ENCODE measurements at places on chromosomes 3 and 15. TPM values are rescaled to one million over a fixed set of nuclear protein-coding genes. Genes with fewer than 3 reads are reported as not detected.

- DNase-seq, result no peak
Measured at GRCh38 chr3:46953234-46954010, 23.1 kb downstream of the CCDC12 start.

CHRNA7 gene
- 5.1 TPM for total RNA-seq

DNA sequence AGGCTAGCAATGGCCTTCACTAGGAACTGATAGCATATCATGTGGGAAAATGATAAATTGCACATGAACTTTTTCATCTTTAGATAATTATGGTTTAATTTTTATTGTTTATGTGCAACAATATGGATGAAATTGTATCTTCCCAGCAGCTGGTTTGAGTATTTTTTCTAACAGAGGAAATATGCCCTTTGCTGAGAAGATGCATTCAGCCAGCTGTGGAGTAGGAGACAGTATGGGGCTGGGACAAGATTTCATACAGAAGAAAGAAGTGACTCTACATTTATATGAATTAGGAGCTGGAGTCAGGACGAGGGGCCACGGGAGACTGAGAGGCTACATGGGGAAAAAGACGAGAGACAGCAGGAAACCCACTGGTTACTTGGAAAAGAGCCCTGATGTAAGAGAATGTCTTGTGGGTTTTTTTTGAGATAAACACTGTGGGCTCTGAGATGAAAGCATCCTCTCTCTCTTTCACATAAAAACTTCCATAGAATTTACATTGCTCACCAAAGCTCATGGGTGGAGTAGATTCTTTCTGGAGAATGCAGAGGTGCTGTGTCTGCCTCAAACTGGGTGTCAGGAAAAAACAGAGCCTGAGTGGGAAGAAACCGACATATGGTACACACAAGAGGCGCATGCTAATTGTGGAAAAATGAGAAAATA, 115.2 kb upstream of the PDZRN3 start:
- no peak for DNase-seq

- no peak for DNase-seq
Measured at GRCh38 chr3:12467746-12468145, 16.5 kb upstream of the TSEN2 start.

ARPP21 gene
- not detected for total RNA-seq

- DNase-seq, result no peak
Measured at GRCh38 chr3:145900056-145900829, 260.7 kb downstream of the PLOD2 start.

ALDH1A2 gene
- not detected for total RNA-seq

SORD gene
- total RNA-seq, result 55.0 TPM

DNA sequence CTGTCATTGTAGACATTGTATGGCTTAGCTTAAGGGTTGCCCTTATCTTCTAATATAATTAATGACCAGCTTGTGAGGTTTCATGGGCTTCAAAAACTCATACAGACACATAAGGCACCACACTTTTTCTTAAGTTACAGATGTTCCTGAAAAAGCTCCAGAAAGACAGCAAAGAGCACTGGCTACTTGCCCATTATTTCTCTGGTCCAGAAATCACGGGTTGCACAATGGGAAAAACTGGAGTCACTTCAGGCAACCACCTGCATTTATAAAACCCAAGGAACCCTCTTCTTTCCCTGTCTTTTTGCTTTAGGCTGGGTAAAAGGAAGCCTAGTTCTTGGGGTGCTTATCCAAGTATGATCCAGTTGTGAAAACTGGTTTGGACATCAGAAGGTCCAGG, 2.3 kb upstream of the COL6A6 start:
- DNase-seq, result no peak

DNA sequence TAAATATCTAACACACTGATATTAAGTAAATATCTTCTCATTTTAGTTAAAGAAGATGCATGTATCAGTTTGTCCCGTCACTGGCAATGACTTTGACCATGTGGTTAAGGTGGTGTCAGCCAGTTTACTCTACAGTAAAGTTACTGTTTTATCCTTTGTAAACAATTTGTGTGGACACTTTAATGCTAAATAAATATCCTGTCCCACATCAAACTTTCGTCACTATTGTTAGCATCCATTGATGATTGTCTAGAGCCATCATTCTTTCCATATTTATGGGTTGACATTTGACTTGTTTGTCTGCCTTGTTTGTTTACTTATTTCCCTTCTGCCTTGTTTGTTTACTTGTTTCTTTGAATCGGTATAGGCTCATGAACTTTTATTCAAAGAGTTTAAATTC, 11.0 kb upstream of the GPD1L start:
- no peak for DNase-seq

Data from GM23338 (cell line).